ENCODE measurements at places on chromosomes 3 and 15. TPM values are rescaled to one million over a fixed set of nuclear protein-coding genes. Genes with fewer than 3 reads are reported as not detected.

Gene GJD2
- not detected for total RNA-seq

DNA sequence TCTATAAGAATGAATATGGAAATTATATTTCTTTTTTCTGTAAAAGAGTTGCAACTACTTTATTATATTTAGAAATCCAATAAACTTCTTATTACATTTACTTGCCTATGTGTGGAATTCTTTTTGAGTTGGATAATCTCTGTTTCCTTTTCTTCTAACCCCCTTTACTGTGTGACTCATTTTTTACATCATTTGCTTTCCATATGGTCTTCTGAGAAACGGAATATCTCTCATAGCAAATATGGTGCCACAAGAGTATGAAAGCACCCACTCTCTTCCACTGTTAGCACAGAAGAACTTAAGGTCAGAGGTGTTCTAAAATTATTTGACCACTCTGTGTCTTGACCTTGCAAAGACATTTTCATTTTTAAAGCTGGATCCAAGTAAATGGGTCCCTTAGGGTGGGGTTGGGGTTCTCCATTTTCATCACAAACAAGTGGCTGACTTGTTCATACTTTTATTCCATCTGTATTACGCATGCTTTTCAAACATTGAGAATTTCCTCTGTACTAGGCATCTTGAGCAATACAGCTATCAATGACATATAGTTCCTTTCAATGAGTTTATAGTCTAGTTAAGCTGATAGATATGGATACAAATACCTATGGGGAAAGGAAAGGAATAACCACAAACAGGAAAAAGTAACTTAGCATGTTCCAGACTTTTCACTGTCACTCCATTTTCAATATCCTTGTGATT, 281.1 kb upstream of the TPRG1 start:
- no peaks in the 10 kb centered on the region for H3K27me3 ChIP-seq
- H3K36me3 ChIP-seq, result no peaks in the 10 kb centered on the region
- DNase-seq, result peak; percentile 56
- H3K27ac ChIP-seq, result no peak overlapping the region
- H3K4me3 ChIP-seq, result no peak overlapping the region

- H3K27ac ChIP-seq, result no peak overlapping the region
- no peak for DNase-seq
- no peaks in the 10 kb centered on the region for H3K4me1 ChIP-seq
- H3K36me3 ChIP-seq, result no peaks in the 10 kb centered on the region
Observed at GRCh38 chr3:39241561-39241960, 38.3 kb downstream of the CX3CR1 start.

DNA sequence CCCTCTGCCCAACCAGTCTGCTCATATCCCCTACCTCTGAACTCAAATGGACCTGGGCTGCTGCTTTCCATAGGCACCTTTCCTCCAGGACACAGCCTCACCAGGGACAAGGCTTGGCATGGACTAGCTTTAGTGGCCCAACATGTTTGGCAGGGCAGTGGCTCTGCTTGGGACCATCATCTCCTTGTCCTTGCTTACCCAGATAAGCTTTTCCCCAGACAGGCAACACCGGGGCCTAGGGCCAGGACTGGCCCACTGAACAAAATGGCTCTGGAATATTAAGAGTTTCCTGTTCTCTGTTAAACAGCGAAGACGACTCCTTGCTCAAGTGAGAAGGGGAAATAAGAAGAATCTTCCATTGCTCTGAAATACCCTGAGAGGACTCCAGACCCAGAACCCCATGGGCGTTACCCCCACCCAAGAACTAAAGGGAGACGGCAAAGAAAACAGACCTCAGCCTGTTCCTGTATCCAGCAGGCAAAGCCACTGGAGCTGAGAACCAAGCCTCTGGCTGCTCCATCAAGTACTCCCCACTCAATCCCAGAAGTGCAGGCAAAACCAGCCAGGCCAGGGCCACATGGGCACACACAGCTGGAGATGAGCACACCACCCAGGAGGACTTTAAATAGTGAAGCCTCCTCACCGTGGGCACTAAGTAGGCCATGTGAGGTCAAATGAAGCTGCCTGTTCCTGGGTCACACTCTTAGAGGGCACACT, 45.5 kb downstream of the CTNNB1 start:
- H3K36me3 ChIP-seq, result peaks cover 18% of the 10 kb centered on the region
- H3K27ac ChIP-seq, result no peak overlapping the region
- H3K4me3 ChIP-seq, result no peak overlapping the region
- no peak for DNase-seq
- 0 out of 2 replicates have a peak, but pooled peaks cover under 1% of the 10 kb centered on the region for H3K4me1 ChIP-seq
- H3K27me3 ChIP-seq, result no peaks in the 10 kb centered on the region

DNA sequence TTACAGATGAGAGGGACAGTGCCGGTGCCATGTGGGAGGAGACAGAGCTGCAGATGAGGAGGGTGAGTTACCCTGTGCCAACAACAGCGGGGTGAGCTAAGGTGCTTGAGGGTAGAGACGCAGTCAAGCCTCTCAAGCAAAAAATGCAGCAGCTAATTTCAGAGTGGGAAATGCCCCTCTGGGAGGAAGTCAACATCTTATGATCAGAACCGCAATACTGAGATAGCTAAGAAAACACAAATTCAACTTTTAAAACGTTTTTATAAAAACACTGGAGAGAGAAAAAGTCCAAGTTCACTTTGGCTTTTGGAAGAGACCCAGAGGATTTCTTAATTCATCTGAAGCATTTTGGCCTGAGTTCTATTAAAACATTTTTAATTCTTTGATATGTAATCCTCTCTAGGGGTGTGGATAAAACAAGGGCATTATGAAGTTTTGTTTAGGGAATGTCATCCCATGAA, 319.2 kb downstream of the SLC9A9 start:
- H3K27me3 ChIP-seq, result no peaks in the 10 kb centered on the region
- H3K4me1 ChIP-seq, result peaks cover 26% of the 10 kb centered on the region
- H3K36me3 ChIP-seq, result no peaks in the 10 kb centered on the region
- peak; percentile 34 for DNase-seq
- H3K4me3 ChIP-seq, result no peak overlapping the region
- no peak overlapping the region for H3K27ac ChIP-seq
